IPS-NIHi11 (cell line): ENCODE measurements at places on chromosomes 12 and 14.

DNA sequence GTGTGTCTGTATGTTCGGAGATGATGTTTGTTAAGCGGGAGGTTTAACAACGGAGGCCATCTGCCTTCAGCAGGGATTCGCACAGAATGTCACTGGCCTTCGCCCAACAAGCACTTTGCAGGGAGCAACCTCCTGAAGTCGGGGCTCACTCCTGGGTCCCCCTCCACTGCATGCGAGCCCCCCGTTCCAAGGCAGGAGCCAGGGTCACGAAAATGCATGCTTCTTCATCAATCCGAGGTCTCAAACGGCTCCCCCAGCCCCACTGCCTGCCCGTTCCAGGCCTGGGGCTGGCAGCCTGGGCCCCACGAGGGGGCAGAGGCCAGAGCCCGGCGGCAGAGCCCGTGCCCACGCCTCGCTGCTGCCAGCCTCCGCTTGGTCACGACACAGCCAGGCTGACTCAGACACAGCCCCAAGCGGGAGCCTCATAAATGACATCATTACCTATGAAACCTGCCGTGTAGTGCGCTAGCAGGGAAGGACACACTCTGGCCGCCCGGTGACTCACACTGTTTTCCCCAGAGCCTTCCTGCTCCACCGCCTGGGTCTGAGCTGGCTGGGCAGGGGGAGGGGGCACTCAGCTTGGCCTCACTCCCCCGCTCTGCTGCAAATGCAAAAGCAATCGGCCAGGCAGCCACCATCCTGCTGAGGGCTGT lies 169.5 kb upstream of the RTL1 start:
- peak; percentile 82 for DNase-seq

- DNase-seq: no peak
Measured at GRCh38 chr12:55744340-55745030, 1.6 kb downstream of the GDF11 start.

- DNase-seq: no peak
Measured at GRCh38 chr12:46390304-46390703, 17.7 kb upstream of the SLC38A2 start.

- DNase-seq: peak; percentile 45
Measured at GRCh38 chr12:67161322-67161918, 107.7 kb upstream of the CAND1 start.

- DNase-seq: no peak
Measured at GRCh38 chr12:128729628-128730121, 94.1 kb downstream of the SLC15A4 start.

DNA sequence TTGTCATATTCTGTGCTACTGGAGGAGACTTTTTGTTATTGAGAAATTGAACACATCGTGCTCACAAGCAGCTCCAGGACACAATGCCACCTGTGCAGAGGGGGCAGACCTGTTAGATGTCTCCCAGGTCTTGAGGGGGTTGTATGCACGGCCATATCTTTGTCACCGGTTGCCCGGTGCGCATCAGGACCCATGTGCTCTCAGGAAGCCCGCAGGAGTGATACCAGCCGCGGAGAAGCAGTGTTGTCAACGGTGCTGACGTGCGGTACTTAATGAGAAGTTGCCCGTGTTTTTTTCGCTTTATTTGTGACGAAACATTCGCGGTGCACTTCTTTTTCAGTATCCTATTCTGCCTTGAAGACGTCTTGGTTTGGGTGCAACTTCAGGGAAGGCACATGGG lies 128.2 kb upstream of the RTL1 start:
- no peak for DNase-seq

GRCh38 chr12:3453990-3454680 lies 36.9 kb upstream of the PRMT8 start:
- DNase-seq: no peak

GRCh38 chr12:76047060-76047459 lies 15.5 kb upstream of the PHLDA1 start:
- DNase-seq: no peak

DNA sequence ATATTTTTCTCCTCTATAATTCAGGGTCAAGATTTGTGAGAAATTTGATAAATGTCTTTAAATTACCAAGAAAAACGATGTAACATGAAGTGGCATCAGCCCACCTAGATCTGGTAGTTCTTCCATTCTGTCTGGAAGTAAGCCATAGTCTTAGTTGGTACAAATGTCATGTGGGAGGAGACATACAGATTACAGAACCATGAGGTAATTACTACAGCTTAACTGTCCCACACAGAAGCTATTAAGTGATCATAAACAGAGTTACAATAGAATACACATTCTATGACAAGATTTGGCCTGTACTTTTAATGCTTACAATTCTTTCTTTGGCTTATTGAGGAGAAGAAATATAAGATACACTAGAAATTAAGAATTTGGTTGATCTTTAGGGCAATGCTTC lies 13.7 kb upstream of the SIX1 start:
- DNase-seq: no peak

DNA sequence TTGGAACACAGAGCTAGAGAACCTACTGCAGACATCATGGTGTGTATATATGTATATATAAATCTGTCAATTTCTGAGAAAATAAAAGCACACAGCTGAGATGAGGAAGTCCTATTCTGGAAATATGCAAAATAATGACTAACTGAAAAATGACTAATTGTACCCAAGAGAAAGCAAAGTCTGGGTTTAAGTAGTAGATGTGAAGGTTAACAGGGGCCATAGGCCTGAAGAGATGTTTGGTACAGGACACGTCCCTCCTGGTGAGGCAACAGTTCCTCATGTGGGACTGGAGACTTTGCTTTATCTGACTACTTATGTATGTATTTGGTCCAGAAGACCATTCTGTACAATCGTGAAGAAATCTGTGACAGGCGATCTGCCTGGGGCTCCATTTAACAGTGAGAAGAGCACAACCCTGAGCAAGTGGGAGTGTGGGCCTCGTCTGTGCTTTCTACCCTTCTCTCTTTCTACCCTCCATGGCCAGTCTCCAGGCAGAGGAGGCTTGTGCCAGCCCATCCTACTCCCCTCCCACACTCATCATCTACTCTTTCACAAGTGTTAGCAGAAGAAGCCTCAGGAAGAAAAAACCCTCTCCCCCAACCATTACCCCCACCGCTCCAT lies 67.5 kb downstream of the SLC41A2 start:
- no peak for DNase-seq

GRCh38 chr14:89425931-89426330 lies 8.9 kb upstream of the FOXN3 start:
- no peak for DNase-seq

DNA sequence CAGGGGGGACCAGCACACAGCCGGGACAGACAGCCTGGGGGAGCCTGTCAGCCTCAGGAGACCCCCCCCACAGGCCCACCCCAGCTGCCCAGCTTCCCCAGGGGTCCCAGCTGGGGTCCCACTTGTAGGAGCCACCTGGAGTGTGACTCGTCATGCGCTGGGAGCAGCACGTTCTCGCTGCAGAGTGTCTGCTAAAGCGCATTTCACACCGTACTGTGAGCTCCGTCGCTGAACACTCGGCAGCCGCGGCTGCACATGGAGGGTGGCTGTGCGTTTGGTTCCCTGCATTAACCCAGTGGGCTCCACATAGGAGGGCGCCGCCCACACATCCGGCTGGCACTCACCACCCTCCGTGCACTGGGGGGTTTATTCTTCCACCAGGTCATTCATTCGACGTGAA lies 56.7 kb downstream of the FBRSL1 start:
- no peak for DNase-seq

DNA sequence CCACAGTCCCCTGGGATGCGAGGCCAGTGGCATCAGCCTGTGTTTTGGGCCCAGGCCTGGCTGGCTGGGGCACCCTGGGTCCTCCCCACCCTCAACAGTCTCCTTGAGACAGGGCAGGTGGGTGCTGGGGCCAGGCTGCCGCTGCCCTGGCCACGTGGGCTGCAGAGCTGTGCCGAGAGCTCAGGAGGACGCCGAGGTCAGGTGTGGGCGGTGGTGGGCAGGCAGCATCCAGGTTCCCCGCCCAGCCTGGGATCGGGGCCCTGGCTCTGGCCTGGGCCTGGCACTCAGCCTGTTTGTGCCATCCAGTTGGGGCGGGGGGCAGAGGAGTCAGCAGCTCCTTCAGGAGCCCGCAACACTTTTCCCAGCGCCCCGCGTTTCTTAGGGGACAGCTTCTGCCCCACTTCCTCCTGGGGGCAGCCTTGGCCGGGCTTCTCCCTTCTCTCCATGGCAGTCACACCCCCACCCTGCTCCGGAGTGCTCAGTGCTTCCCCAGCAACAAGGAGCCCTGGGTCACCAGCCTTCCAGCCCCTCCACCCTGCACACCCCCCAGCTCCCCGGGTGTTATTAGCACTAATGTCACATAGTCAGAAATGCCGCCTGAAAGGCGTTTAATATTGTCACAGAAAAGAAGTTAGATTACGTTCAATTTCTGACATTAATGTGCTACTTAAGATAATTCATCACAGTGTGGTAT lies 30.8 kb downstream of the KIF26A start:
- no peak for DNase-seq

- DNase-seq: no peak
Measured at GRCh38 chr12:18859400-18859799, 121.5 kb downstream of the CAPZA3 start.

- DNase-seq: no peak
Measured at GRCh38 chr12:25585021-25585523, 32.0 kb upstream of the LMNTD1 start.

DNA sequence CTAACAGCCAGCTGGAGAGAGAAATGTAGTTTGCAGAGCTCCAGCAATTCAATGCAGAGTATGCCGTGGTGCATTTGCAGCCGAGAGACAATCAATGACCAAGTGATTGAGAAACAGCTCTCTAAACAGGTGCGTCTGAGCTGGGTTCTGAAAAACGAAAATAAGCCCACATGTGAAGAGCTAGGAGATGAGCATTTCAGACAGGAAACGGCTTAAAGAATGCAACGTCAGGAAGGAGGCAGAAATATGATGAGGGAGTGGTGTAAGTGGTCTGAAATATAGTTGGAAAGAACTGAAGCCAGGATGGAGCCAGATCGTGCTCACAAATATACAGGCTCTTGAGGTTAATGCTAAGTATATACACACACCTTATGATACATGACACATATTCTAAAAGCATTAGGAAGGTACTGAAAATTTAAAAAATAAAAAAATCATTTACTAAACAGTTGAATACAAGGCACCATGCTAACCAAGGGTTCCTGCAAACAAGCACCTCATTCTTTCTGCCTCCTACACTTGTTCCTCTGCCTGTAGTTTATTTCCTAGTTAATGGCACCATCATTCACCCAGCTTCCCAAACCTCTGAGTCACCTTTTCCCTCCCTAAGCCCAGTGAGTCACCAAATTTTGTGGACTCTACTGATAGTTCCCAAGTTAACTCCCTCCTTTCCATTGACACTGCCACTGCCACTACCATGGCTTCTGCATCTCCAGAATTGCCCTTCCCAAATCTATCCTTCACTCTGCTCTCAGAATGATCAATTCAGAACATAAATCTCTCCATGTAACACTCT lies 2.3 kb upstream of the GARIN2 start:
- peak; percentile 33 for DNase-seq

DNA sequence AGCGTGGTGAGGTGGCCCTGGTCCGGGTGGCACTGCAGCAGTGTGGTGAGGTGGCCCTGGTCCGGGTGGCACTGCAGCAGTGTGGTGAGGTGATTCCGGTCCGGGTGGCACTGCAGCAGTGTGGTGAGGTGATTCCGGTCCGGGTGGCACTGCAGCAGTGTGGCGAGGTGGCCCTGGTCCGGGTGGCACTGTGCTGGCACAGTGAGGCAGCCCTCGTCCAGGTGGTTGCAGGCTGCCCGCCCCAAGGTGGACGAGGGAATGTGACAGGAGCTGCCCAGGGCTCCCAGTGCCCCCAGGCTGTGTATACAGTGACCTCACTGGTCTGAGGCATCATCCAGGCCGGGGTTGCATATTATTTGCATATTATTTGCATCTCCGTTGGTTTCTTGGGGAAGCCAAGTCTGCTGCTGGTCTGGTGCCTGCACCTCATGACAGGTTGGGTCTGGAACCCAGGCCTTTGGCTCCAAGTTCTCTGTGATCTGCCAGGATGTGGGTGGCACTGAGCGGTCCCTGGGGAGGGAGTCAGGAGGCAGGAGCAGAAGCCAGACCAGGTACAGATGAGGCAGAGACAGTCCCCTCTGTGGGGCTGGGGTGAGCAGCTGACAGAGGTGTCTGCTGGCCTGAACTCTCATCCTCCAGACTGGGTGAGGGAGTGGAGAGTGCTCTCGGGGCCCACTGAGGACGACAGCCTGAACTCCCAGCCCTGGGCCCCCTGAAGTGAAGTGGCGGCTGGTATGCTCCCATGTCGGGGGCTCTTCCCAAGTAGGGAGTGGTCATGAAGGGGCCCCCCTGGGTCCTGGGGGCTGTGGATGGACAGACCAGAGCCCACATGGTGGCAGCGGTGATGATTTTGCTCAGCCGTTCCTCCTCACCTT lies 79.3 kb downstream of the KIF26A start:
- no peak for DNase-seq

DNA sequence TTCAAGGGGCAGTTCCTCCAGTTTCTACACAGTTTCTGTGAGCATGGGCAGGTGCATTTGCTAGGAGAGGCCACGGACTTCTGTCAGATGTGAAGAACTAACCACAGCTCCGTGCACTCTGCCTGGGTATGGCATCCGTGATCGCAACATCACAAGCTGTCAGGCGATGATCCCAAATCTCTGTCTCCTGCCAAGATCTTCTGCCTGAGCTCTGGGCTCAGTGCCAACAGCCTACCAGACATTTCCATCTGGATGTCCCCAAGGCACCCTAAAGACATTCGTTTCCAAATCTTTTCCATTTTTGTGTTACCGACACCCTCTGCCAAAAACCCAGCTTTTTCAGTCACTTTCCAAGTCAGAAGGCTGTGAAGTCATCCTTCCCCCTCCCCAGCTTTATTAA lies 292.1 kb downstream of the GLT1D1 start:
- DNase-seq: no peak

- no peak for DNase-seq
Measured at GRCh38 chr12:7934889-7935492, 996 bp downstream of the SLC2A3 start.

DNA sequence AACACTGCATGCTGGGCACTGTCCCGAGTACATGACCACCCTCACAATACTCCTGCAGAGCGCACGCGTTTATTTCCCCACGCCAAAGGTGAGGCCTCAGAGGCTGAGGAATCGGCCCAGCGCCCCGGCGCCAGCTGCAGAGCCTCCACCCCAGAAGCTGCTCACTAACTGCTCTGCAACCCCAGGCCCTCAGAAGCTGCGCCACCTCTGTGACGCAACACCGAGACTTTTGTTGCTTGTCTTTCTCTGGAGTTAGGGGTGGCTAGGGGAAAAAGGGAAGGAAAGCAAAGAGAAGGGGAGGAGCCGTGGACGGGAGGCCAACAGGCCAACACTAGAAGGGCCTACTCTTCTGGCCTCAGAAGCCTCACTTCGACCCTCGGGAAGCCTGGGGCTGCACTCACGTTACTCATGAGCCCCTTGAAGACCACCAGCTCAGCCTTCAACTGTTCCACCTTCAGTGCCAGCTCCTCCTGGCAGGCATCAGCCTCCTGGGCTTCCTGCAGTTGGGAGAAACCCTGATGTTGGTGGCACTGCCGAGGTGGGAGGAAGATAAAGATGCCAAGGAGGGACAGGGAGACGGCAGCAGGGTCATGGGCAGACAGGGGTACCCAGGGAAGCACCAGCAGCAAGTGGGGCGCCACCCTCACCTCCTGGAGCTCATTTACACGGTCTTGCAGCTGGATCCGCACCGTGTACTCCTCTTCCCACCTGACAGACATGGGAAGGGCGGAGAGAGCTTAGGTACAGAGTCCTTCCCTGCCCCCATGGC lies 5.4 kb downstream of the IFFO1 start:
- no peak for DNase-seq
